Placental epithelial cell (primary cell): ENCODE measurements at places on chromosomes 3 and 15. TPM values are rescaled to one million over a fixed set of nuclear protein-coding genes. Genes with fewer than 3 reads are reported as not detected.

The GREM1 gene
- total RNA-seq = 0.65 and 0.79 TPM in 2 replicates

The PLSCR5 gene
- 16.5 and 98.5 TPM in 2 replicates for total RNA-seq

The ARIH2 gene
- 54.8 and 55.4 TPM in 2 replicates for total RNA-seq

The SMCO1 gene
- total RNA-seq = not detected in 2 replicates

The SAMD7 gene
- not detected in 2 replicates for total RNA-seq

The OR4F15 gene
- total RNA-seq = not detected in 2 replicates

The INSYN1 gene
- total RNA-seq = under 0.01 and 1.6 TPM in 2 replicates

The ASB14 gene
- under 0.01 TPM in 1 of 2 replicates, not detected in the other for total RNA-seq

The RPL22L1 gene
- 44.0 and 66.8 TPM in 2 replicates for total RNA-seq

The GRK7 gene
- 0.11 TPM in 1 of 2 replicates, not detected in the other for total RNA-seq
